Left ventricle myocardium superior (tissue), 1 donor: ENCODE measurements at places on chromosomes 6 and 20.

DNA sequence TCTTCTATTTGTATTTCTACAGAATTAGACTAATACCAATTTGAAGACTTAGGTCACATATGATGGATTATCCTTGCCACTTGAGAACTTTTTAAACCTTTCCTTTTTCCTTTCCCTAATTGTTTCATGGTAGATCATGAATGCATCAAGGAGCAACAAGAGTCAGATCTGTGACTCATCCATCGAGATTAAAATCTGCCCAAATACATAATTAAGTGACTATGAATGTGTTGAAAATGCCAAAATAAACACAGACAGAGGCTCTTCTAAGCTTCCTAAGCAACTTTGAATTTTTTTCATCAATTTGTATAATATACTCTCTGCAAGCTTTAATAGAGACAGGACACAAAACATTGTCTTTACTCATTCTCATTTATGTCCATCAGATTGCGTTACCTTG is 23.5 kb upstream of the HTR1E start:
- no peak for DNase-seq

DNA sequence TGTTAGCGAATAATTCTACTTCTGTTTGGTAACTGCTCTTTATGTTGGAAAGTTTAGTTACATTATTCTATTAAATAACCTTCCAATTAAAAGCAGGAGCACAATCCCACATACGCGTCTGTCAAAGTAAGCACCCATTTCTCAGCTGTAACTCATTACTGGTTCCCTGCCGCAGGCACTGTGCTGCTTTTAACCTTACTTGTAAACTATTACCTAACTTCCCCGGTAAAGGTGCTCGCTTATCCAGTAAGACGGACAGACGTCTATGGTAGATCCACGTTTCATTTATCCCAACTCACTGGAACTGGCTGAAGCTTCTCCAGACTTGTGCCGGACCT is 529 bp upstream of the ENPP4 start:
- DNase-seq, result no peak

DNA sequence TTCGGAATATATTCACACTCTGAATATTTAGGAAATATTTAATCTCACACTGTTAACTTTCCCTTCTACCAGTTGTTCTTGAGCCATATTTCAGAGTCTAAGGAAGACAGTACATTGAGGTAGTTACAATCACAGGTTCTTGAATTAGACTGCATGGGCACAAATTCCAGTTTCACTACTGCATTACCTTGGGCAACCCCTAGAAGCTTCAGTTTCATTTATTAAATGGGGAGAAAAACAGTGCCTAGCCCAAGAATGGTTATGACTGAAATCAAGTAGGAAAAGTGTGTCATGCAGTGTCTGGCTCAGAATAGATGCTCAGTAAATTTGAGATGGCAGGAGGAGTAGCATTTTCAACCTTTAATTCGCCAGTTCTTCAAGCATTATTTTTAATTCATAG is 124.5 kb upstream of the SAMD5 start:
- no peak for DNase-seq

DNA sequence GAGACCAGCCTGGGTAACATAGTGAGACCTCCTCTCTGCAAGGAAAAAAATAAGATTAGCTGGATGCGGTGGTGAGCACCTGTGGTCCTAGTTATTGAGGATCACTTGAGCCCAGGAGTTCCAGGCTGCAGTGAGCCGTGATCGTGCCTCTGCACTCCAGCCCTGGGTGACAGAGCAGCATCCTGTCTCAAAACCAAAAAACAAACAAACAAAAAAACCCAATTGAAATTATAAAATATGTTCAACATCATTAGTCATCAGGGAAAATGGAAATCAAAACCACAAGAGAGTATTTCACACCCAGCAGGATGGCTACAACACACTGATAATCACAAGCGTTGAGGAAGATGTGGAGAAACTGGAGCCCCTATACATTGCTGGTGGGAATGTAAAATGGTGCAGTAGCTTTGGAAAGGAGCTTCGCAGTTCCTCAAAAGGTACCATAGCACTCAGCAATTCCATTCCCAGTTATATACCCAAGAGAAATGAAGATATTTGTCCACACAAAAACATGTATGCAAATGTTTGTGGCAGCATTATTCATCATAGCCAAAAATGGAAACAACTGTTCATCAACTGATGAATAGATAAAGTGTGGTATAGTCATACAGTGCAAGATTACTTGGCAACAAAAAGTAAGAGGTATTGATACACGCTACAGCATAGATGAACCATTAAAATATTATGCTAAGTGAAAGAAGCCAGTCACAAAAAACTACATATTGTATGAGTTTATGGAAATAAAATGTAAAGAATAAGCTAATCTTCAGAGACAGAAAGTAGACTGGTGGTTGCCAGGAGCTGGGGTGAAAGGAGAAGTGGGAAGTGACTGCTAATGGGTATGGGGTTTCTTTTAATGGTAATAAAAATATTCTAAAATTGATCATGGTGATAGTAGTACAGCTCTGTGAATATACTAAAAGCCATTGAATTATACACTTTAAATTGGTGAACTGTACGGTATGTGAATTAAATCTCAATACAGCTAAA is 38.7 kb upstream of the RIPOR2 start:
- no peak for DNase-seq

DNA sequence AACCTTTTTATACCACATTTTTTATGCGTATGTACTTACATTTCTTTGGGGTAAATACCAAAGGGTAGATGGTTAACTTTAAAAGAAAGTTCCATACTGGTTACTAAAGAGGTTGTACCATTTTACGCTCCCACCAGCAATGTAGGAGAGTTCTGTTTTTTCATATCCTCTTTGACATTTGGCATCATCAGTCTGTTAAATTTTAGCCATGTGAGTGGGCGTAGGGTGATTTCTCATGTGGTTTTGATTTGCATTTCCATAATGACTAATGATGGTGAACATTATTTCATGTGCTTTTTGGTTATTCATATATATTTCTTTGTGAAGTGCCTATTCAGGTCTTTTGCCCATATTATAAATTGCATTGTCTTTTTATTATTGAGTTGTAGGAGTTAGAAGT is 194.2 kb downstream of the PRL start:
- no peak for DNase-seq

DNA sequence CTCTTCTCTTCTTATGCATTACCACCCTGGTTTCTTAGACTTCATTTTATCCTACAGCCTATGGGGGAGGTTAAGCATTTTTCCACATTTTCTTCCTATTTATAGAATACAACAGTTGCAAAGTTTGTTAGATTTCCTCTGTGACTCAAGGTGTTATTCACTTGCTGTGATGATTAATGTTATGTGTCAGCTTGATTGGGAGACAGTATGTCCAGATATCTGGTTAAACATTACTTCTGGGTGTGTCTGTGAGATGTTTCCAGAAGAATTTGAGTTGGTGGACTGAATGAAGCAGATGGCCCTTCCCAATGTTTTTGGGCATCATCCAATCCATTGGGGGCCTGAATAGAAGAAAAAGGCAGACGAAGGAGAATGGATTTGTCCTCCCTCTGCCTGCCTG is 131.3 kb downstream of the C6orf118 start:
- DNase-seq, result no peak

DNA sequence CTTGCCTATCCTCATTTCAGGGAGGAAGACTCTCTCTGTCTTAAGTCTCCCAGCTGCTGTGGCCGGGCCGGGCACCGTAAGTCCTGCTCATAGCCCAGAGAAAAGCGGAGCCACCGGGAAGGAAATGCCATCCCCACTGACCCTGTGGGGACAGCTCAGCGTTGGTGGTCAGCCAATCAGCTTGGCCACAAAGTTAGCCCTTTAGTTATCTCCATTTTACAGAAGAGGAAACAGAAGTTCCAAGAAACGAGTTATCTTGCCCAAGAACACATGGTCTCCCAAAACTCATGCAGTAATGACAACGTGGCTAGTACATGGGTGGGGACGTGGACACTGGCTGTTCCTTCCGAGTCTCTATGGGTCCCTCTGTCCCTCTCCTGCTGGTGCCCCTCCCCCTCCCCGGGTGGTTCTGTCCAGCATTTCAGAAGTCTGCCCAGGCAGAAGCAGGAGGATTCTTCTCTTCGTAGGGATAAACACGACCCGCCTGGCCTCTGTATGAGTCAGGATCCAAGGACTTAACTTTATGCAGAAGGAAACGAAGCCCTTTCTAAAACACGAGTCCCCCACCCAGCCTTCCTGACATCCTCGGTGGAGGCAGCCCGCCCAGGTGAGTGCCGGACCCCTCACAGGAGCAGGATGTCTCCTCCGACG is 273.8 kb downstream of the CDH4 start:
- DNase-seq, result no peak

DNA sequence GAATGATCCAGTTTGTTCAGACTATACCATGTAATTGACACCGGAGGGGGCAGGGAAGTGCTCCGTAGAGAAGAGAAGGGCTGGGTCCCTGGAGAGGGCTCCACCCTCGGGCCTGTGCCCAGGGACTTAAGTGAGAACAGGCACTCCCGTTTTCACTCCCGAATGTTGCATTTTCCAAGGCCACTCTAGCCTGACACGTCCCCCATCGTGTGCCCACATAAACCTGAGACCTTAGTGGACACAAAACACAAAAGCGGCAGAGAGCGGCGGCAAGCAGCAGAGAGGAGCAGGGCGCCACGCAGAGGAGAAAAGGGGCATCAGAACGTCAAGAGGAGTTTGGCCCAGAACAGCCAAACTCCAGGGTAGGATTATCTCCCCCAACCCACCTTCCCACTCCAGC is 1405.1 kb downstream of the GRIK2 start:
- no peak for DNase-seq

GRCh38 chr20:2750491-2751251 is 49.8 kb downstream of the CPXM1 start:
- DNase-seq, result peak; percentile 45

DNA sequence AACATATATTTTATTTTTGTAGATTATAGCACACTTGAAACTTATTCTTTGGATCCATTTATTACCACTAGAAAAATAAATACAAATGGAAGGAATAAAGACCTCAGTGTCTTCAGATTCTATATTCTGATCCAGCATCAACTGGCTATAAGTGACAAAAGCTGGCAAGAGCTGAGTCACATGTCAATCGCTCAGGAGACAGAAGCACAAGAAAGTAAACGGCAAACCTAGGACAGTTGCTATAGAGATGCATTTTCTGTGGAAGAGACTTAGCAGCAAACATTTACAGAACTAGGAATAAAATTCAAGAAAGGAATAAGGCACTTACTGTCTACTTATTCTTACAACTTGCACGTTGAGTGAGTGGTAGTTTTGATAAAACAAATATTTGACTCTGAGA is 230.4 kb downstream of the CLVS2 start:
- no peak for DNase-seq

- DNase-seq, result no peak
Measured at GRCh38 chr6:12113190-12113577, 101.1 kb downstream of the HIVEP1 start.

DNA sequence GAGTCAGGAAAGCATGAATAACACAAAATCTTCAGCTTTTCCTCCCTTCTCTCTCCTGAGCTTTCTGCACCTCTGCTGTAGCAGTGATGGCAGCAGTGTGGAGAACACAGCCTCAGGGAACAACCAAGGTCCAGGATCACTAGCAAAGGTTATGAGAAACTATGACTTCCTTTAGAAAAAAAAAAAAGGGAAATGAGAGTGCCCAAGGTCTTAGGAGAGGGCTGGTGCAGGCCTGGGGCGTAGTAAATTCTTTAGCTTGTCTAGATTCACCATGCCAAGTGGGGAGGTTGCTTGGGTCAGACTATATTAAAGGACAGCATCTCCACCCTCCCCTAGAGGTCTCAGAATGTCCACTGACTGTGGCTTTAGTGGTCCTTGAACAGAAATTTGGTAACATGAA is 40.4 kb upstream of the POLR1H start:
- DNase-seq, result no peak
